HS-27A (cell line): ENCODE measurements at places on chromosomes 4 and X.

GRCh38 chrX:124307253-124307907 lies 25.1 kb upstream of the TEX13D start:
- DNase-seq = no peak

DNA sequence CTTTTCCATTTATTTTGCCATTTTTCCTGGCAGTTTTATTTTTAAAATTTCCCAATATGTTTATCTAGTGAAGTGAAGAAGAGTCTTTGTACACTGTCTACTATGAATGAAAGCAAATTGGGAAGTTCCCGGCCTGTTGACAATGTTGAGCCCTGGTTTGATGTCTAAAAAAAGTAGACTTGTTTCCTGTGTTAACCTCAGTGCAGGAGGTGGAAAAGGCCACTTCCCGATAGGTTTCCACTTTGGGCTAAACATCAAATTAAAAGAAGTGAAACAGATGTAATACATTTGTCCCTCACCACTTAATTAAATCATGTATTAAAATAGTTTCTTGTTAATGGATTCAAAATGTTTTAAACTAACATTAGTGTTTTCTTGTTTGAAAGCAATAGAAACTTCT lies 30.0 kb downstream of the BBS12 start:
- no peak for DNase-seq

- DNase-seq = no peak
Measured at GRCh38 chr4:92477298-92477697, 173.5 kb downstream of the GRID2 start.

DNA sequence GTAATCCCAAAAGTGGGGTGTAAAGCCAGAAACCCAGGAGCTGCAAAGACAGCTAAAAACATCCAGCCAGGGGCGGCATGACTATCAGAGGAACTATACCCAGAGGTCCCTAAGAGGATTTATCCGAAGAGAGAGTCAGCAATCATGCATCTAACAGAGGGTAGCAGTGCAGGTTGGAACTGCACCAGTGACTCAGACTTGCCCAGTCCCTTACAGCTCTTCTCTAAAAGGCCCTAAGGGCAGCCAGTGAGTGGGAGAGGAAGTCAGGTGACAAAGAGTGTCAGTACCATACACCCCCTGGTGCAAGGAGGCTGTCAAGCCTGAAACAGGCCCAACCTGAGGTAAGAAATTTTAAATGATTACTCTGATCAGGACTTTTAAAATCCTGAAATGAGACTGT lies 88.1 kb downstream of the CAMK2D start:
- no peak for DNase-seq

GRCh38 chr4:932713-933070 lies 432 bp downstream of the TMEM175 start:
- no peak for DNase-seq

GRCh38 chr4:171857302-171858012 lies 44.3 kb downstream of the GALNTL6 start:
- DNase-seq = no peak
